ENCODE measurements at places on chromosomes 4 and X.

GRCh38 chr4:16464651-16465050 is 238.4 kb upstream of the TAPT1 start:
- no peak for DNase-seq

DNA sequence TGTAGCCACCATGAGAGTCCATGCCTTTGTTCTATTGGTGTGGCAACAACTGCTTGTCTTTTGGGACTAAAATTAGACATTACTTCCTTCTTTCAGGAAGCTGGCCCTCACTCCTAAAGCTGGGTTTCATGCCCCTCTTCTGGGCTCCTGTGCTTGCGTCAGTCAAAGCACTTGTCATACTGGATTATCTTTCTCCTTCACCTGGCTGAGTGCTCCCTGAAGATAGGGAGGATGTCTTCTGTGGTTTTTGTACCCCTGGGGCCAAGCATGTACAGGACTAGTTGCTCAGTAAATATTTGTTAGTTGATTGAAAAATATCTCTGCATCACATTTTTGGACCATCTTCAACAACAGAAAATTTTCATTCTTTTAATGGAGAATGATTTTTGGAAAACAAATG is 26.1 kb upstream of the LONRF3 start:
- no peak for DNase-seq

DNA sequence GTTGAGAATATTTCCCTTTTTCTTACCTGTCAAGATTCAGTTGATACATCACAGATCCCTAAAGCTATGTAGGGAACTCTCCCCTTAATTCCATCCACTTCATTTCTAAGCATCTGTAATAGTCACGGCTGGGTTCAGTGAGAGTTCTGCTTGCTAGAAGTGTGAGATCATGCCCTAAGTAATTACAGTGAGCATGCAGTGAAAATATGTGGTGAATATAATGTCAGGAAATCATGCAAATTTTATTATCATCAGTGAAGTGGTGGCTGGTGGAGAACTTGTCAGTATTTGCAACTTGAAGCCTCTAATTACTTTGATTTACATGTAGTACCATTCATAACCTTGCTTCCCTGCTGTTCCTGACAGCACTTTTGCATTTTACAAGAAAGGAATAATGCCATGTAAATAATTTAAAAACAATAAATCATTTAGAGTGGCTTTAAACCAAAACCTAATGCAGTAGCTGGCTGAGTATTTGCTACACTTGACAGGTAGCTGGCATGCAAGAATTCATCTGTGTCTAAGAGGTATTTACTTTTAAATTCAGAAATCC is 28.3 kb upstream of the CFAP299 start:
- no peak for DNase-seq

- DNase-seq: no peak
Measured at GRCh38 chr4:83382850-83383249, 48.2 kb upstream of the HPSE start.

DNA sequence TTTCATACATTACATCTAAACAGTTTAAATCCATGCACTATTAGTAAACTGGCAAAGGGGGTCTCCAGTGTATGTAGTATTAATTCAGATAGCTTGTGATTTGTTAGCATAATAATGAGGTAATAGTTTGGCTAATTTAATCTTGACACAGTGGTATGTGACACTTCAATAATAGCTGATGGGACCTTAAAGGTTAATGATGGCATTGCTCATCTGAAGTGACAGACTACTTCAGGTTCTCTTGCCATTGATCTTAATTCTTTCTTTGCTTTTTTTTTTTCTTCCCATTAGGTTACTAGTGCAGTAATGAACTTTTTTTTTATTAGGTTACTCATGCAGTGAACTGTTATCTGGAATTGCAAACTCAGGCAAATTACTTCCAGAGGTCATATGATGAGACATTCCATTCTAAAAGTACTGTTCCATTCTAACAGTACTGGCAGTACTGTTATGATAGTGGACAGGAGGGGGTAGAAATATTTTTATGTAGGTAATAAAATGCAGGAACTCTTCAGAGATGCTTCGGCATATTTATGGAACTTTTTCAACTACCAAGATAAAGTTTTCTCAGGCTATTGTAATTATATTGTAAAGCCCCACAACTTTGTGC is 911.3 kb upstream of the LCORL start:
- DNase-seq: no peak

- DNase-seq: no peak
Measured at GRCh38 chr4:17932041-17932440, 89.5 kb downstream of the LCORL start.

Data from nucleus accumbens (tissue), 56 donors.